ENCODE measurements at places on chromosomes 2 and 18.

- DNase-seq: no peak
Observed at GRCh38 chr2:15189216-15189615, 371.9 kb downstream of the NBAS start.

DNA sequence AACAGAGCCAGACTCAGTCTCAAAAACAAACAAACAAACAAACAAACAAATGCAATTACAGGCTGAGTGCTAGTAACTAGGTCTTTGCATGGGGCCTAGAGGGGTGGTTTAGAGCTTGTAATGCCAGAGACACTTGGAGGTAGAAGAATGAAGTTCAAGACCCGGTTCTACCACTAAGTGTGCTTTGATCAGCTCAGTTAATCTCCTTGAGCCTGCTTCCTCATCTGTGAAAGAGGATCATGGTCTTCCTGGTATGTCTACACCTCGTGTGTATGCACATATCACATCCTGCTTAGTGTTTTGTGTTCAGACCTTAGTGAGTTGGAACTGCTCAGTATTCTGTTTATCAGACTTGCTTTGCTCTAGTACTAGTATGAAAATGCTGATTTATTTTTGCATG lies 4.8 kb upstream of the ATP6V1C2 start:
- DNase-seq: no peak

DNA sequence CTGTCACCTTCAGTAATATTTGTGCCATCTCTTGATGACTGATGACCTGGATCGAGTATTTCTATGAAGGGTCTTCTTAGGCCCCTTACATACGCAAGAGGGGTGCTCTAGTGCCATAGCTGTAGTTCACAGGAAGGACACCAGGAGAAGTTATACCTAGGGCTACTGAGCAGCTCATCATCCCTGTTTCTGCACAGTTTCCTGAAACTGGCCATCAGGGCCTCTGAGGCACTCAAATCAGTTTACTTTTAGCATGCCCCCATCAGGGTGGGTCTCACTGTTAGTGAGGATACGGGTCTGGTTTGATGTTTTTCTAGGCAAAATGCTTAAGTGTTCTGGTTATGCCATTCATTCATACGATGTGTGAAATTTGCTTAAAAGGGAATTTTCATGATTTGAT lies 20.0 kb upstream of the FBLN7 start:
- no peak for DNase-seq

DNA sequence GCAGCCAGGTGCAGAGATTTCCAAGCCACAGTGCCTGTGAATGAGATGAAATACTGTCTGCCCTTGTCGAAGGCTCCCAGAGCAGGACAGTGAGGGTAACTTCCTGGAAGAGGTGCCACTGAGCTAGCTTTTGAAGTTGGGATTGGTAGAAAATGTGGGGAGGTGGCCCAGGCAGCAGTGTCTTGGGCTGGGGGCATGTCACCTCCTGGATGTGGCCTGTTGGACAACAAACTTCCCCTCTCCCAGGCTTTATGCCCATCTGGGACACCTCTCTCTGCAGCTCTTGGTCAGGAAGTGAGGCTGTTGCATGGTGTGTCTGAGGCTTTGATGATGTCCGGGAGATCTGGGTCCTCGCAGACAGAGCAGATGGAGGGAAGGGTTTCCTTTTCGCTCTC lies 151.4 kb downstream of the DYSF start:
- no peak for DNase-seq

- no peak for DNase-seq
Observed at GRCh38 chr2:152686321-152686720, 30.9 kb downstream of the PRPF40A start.

- DNase-seq: no peak
Observed at GRCh38 chr2:158743879-158744278, 51.2 kb upstream of the DAPL1 start.

GRCh38 chr18:32298171-32298667 lies 108.4 kb downstream of the MEP1B start:
- DNase-seq: no peak

DNA sequence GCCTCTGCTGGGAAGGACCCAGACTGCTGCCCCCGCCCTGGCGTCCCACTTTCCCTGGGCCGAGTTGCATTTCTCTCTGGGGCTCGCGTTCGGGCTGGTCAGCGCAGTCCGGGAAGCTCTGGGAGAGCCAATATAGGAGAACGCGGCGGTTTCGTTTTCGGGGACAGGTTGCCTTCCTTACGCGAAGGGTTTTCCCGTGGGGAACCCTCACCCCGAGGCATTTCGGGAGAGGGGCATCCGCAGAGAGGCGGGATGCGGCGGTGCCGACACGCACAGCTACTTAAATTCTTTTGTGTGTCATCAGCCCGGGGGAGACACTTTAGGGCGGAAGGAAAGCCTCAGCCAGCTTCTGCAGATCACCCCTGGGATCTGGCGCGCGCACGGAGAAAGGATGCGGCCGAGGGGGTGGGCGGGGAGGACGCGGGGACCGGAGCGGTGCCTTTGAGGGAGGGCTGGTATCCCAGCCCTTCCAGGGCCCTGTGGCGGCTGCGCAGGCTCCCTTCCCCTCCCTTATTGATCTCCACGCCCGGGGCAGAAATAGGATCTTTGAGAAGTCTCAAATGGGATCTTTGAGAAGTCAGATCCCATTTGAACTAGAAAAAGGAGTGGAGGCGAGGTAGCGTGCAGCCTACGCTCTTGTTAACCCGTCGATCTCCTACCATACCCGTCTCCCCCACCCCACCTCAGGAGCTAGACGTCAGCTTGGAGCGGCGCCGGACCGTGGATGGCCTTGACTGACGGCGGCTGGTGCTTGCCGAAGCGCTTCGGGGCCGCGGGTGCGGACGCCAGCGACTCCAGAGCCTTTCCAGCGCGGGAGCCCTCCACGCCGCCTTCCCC lies 1.2 kb downstream of the GATA6 start:
- DNase-seq: no peak

DNA sequence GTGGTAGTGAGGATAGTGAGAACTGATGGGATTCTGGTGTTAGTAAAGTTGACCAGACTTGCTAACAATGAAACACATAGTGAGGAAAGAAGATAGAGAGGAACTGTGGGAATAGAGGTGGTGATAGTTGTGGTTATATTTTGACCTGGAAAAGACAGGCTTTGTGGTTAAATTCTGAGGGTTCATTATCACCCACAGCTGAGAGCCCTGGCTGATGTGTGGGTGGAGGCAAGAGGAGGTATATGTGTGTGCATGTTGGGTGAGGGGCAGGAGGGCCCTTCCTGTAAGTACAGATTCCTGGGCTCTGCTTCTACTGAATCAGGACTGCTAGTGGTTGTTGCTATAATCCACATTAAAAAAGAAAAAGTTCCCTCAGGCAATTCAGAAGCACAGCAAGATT lies 26.2 kb upstream of the TMEM163 start:
- DNase-seq: no peak

- DNase-seq: no peak
Observed at GRCh38 chr2:58633613-58634365, 392.7 kb upstream of the FANCL start.

DNA sequence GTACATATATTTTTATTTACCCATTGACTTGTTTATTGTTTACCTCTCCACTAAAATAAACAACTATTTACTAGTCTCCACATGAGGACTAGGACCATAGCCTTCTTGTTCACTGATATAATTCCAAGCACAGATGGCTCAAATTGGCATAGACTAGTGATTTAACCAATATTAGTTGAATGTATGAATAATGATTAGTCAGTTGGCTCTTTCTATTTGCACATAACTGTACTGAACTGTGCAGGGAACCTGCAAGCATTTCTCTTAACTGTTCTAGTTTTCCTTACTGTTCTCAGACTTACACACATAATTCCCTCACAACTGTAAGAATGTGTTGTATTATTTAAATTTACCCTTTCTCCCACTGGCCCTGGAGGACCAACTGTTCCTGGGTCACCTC lies 91.9 kb downstream of the COL3A1 start:
- DNase-seq: no peak

- DNase-seq: no peak
Observed at GRCh38 chr18:23920054-23920453, 94.5 kb upstream of the TTC39C start.

- DNase-seq: no peak
Observed at GRCh38 chr18:46756559-46757201, at the start of gene ST8SIA5. Gene ST8SIA5 (minus strand): TSS chr18:46757053. CDS start chr18:46756508, 545 bp downstream.

GRCh38 chr2:199984755-199985154 lies 29.4 kb downstream of the MAIP1 start:
- DNase-seq: no peak

GRCh38 chr2:164599954-164600589 lies 21.2 kb downstream of the GRB14 start:
- no peak for DNase-seq

DNA sequence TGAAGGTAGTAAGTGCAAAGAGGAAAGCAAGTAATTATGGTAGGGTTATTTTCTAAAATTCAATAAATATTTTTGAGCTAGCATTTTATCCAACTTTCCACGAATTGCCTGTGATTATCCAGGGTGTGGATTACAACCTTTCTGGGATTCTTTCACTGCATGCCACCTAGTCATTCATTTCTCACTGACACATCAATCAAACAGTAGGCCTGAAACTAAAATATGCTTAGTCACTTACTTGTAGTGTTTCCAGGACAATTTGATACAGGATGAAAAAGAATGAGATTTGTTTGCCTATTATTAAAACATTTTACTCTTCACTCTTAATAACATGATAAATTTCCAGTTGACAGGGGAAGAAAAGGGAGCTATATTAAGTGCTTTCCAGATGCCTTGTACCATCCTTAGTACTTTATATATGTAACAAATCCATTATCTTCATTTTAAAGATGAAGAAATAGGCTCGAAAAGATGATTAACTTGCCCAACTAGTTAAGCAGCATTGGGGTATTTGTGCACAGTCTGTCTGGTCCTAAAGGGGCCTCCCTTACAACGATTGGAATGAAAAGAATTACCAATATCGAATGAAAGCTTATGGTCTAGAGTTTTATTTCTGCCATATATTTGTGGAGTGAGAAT lies 70.4 kb downstream of the KCTD1 start:
- no peak for DNase-seq

DNA sequence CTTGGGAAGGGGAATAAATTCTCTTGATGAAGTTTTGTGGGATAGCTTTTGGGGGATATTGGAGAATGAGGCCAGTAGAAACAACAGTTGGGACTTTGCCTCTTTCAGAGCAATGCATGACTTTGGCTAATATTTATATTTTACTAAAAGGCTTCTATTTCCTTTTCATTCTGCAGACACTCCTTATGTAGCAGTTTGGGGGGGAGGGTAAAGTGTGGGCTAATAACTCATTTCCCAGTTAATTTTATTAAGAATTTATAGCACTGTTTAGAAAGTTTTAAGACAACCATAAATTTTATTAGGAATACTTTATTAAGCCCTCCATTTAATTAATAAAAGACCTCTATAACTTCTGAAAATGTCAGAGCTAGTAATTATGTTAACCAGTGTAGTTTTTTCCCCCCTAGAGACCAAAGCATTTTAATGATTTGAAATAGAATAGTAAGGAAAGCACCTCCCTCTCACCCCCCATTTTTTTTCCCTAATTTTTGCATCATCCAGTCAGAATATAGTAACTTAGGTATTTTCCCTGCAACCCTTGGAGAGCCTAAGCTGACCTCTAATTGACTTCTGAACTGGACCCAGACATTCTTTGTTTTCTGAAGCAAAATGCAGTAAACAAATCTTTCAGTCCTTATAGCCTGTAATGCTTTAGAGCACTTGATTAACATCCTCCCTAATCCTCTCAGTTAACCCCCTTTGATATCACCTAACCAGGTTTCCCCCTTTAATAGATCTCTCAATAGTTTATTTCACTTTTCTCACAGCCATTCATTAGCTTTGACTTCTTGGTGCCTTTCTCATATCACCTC lies 5.0 kb upstream of the MEIS1 start:
- DNase-seq: no peak

DNA sequence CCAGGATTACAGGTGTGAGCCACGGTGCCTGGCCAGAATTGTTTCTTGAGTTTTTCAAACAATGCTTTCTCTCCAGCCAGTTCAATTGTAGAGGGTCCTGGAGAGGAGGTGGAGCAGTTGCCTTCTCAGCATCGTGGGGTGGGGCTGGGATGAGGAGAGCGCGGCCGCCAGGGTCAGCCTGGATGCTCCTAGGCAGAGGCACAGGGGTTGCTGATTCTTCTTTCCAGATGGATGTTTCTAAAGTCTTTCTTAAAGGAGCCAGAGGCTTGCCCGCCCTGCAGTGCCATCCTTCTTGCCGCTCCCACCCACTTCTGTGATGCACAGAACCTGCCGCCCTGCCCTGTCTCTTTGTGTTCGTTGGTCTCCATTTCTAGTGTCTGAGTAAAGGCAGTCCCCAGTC lies 61.1 kb downstream of the AGAP1 start:
- no peak for DNase-seq

DNA sequence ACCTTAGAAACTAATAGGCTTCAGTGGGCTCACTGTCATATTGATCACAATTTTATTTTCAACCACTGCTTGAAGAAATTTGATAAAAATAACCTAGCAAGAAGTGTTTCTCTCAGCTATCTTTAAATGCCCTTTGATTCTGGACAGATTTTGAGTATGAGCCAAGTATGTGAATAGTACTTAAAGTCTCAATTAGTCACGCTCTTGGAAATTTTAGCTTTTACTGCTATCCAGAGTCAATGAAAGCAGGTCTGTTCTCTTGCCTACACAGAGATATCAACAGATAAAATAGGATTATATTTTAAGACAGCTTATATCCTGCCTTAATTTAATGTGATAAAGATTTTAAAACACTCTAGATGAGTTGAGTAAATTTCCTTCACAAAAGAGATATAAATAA lies 337.3 kb downstream of the CBLN2 start:
- DNase-seq: no peak

DNA sequence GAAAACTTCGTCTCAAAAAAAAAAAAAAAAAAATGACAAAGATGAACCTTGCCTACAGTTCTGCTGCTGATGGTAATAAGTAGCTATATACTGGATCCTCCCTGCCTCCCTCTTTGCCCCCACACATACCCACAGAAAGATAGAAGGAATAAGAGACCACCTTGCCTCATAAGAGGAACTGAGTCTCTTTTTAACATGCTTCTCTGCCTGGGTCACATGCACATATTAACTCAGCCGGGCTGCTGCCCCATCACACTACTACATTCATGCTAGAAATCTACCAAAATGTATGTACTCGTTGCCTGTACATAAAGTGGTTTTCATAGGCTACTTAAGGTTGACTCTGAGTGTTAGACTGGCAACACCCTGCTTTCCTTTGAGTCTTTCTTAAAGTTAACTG lies 78.9 kb upstream of the B3GNT2 start:
- no peak for DNase-seq

DNA sequence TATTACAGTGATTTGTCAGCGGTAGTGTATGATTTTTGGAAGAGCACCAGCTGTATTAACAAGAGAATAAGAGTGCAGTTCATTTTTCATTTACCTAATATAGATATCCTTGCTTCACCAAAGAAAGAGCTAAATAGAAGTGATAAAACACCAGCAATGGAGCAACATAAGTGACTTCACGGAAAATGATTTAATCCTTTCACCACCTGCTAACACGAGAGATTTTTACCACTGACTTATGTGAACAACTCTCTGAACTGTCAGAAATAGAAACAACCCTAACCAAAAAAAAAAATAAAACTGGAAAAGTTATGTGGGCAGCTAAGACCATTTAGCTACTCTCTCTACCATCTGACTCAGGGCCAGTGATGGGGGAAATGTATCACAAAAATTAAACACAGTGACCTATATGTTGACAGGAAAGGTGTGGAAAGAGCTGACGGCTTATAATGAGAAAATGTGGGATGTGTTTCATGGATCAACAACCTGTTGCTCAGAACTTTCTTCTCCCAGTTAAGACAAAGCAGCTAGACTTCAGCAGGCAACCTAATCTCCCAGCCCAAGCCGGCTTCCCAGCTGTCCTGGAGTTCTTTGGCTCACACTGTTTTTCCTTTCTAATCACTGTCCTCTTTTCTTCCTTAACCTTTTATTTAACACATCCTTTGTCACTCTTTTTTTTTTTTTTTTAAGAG lies 272.7 kb downstream of the SS18 start:
- no peak for DNase-seq

GRCh38 chr2:86631846-86632485 lies 8.3 kb upstream of the RNF103 start:
- DNase-seq: no peak
